GM18507 (cell line): ENCODE measurements at places on chromosomes 5 and 9.

DNA sequence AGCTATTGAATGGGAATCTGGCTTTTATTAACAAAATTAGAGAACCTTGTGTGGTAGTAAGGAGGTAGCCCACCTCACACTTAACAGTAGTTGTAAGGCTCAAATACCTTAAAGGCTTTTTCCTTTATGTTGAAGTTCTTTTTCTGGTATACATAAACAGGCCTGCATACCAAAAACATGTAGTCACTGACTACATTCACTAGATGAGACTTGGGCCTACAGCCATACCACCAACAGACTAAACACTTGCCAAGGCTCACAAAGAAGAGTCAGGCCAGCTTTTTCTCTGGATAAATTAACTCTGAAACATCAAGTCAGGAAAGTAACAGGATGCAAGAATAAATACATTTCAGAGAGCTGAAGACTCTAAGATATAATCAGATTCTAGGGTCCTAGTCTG, 78.6 kb upstream of the MPDZ start:
- DNase-seq: no peak

GRCh38 chr9:35732800-35733541, 505 bp downstream of the CREB3 start:
- DNase-seq: no peak

- peak; percentile 86 for DNase-seq
These were observed at the start of gene INPP5E for GRCh38 chr9:136439481-136440408. TSS of gene INPP5E (minus strand) at chr9:136439845. CDS start at chr9:136439419, 426 bp downstream.

- DNase-seq: no peak
These were observed 169.2 kb downstream of the C9orf50 start for GRCh38 chr9:129451669-129452068.

DNA sequence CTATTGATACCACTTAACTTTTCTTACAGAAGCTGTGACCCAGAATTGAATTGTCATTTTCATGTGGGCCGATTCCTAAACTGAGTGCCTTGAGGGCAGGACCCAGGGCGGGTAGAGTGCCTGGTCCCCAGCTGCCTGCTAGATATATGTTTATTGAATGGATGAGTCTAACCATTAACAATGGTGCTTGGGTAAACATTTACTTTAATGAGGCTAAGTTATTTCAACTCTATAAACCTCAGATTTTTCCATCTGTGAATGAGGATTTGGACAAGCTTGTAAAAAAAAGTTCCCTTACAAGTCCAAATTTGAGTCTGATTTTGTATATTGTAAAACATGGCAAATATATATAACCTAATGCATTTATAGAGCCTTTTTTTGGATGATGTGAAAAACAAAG, 181.8 kb upstream of the ELL2 start:
- DNase-seq: no peak

DNA sequence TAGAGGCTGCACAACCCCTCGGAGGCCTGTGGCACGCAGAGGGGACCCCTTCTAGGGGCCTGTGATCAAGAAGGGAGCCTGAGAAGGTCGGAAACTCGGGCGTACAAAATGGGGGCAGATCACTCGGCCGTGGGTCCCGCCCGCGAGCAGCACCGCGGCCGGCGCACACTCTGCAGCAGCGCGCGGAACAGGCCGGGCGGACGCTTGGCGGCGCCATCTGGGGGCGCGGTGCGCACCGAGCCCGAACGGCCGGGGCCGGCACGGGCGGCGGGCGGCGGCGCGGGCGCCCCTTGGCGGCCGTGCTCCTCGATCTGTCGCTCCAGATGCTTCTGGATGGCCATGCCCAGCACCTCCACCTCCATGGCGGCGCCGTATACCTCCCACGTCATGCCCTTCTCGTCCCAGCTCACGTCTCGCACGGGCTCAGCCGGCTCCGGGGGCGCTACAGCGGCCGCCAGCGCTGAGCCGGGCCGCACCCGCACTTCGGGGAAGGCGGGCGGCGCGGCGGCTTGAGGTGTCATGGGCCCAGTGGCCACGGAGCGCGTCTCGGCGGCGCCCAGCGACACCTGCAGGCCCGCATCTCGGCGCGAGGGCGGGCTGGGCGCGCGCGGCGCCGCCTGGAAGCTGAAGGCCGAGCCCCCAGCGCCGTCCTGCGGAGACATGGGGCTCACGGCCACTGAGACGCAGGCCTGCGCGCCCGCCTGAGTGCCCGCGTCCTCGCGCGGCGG, 13.1 kb downstream of the GPRIN1 start:
- no peak for DNase-seq

DNA sequence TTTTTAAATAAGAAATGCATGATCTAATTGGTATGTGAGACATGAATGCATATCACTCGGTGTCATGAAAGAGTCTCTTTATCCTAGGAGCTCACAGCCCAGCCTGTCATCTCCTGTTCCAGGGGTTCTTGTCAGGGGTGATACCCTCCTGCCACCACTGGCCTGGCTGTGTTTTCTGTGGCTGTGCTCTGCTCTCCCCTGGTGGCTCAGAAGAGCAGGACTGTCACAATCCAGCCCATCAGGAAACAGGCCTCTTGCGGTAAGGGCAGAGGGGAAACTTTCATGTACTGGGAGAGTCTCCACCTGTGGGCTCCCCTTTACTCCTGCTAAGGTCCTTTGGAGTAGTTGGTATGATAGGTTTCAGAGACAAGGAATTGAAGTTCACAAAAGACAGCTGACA, 240.2 kb upstream of the GLRA1 start:
- DNase-seq: no peak

GRCh38 chr5:27311544-27311943, 273.2 kb upstream of the CDH9 start:
- no peak for DNase-seq
